ENCODE measurements at places on chromosomes 5 and 9. TPM values are rescaled to one million over a fixed set of nuclear protein-coding genes. Genes with fewer than 3 reads are reported as not detected.

The TRIP13 gene
- not detected for total RNA-seq

DNA sequence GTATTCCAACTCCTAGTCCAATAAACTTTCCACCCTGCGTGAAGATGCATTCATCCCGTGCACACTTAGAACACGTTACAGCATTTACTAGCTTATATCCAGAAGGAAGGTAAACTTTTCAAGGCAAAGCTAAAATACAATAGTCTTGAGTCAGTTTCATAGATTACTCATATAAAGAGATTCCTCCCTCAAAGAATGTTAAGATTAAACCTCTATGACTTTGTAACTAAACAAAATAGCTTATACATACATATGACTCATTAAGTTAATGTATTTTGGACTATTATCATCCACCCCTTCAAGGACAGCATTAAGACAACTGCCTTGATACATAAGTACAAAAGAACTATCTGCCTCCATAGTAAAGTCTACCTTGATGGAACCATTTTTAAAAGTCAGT is 36.1 kb downstream of the TLE1 start:
- DNase-seq, result no peak

DNA sequence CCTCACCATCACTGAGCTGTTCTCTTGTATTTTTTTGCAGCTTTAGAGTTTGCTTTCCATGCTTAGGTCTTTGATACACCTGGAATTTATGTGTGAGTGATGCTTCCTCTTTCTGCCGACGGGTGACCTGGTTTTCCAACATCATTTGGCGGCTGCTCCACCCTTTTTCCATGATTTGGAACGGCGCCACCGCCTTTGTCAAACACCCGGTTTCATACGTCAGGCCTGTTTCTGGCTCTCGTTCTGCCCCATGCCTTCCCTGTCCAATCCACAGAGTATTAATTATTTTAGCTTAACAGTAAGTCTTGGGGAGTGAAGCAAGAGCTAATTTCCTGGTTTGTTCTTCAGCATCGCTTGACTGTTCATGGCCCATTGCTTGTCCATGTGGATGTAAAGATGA is 30.2 kb downstream of the CACNA1B start:
- no peak for DNase-seq

DNA sequence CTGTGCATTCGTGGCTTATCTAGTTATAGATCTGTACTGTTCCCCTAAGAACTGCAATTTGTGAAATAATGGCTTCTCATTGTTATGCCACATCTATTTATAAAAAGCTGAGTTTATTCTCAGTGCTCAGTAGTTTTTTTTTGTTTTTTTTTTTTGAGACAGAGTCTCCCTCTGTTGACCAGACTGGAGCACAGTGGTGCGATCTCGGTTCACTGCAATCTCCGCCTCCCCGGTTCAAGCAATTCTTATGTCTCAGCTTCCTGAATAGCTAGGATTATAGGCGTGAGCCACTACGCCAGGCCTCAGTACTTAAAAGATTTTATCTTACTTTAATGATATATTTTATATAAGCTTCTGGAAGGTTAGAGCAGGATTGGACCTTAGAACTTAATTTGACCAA is 19.0 kb downstream of the SEC61B start:
- no peak for DNase-seq

The PCDHB6 gene
- total RNA-seq, result 1.5 TPM

Data from ascending aorta (tissue), 2 donors.